ENCODE measurements at places on chromosomes 5 and 9. TPM values are rescaled to one million over a fixed set of nuclear protein-coding genes. Genes with fewer than 3 reads are reported as not detected.

Gene PPP3R2
- total RNA-seq, result not detected

- no peak for DNase-seq
These were observed 333.7 kb downstream of the ELAVL2 start for GRCh38 chr9:23492126-23493002.

Gene ARHGEF37
- 5.5 TPM for total RNA-seq

Gene MAP1B
- total RNA-seq, result 136 TPM

Gene UBAP1
- 42.4 TPM for total RNA-seq

- DNase-seq, result no peak
These were observed 52.0 kb upstream of the NTRK2 start for GRCh38 chr9:84617411-84618029.

DNA sequence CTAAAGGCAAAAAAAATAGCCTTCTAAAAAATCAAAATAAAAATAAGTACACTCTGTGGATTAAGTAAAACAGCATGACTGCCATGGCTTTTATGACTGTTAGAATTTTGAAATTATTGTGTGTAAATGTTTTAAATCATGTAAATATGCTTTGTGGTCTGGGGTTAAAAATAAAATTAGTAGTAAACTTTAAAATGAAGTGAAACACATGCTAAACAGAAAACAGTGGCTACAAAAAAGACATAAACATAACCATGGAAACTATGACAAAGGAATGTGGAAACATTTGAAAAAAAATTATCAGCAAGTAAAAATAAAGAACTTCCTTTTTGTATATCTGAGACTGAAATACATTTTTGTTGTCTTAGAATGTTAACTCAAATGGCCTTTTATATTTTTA, 134.5 kb upstream of the SPEF2 start:
- DNase-seq, result no peak

- no peak for DNase-seq
These were observed 396.1 kb upstream of the GRIA1 start for GRCh38 chr5:153094333-153094732.

Gene SOX30
- total RNA-seq, result not detected

DNA sequence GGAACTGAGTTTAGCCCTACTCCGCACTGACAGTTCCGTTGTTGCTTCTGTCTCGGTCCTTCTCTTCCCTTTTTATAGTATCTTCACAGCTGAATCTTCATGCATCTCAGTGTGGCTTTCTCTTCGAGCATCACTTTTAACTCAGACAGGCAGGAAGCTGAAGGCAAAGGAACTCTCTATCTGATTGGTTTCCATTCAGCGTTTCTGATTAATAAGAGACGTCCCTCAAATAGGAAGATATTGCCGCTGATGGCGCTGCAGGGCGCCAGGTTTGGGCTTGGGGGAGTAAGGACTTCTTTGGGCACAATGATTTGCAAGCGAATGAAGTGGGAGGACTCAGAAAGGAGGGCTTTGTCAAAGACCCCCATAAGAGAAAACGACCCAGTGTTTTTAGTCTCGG, at the start of gene CDH9:
Gene CDH9, minus strand, starts transcription at position 111 of the 400 bp plus-strand sequence. CDS start 50,253 bp downstream, outside the sequence.
- no peak for DNase-seq

Gene AK8
- 1.6 TPM for total RNA-seq

GRCh38 chr5:163756170-163756569, 250.8 kb downstream of the MAT2B start:
- DNase-seq, result no peak

- peak; percentile 7 for DNase-seq
These were observed 1466.0 kb upstream of the C9orf72 start for GRCh38 chr9:29039258-29039657.

DNA sequence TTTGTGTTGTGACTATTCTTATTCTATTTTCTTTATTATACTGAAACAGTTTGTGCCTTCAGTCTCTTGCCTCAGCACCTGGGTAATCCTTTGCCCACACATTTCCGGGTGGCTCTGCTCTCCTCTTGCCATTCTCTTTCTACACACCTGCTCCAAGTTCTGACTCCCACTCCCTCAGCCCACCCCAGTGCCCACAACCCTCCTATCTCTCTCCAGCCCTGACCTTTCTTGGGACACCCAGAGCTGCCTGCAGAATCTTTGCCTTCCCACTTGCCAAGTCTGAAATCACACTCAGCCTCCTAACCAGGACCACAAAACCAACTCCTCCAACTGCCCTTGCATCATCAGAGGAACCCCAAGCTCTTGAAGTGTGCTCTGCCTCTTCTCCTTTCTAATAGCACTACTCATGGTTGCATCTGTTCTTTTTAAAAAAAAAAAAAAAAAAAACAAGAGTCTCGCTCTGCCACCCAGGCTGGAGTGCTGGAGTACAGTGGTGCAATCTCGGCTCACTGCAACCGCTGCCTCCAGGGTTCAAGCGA, 4.1 kb downstream of the SWI5 start:
- no peak for DNase-seq

GRCh38 chr5:167050568-167051401, 1240.7 kb upstream of the WWC1 start:
- no peak for DNase-seq

Gene SLC1A1
- 6.1 TPM for total RNA-seq

DNA sequence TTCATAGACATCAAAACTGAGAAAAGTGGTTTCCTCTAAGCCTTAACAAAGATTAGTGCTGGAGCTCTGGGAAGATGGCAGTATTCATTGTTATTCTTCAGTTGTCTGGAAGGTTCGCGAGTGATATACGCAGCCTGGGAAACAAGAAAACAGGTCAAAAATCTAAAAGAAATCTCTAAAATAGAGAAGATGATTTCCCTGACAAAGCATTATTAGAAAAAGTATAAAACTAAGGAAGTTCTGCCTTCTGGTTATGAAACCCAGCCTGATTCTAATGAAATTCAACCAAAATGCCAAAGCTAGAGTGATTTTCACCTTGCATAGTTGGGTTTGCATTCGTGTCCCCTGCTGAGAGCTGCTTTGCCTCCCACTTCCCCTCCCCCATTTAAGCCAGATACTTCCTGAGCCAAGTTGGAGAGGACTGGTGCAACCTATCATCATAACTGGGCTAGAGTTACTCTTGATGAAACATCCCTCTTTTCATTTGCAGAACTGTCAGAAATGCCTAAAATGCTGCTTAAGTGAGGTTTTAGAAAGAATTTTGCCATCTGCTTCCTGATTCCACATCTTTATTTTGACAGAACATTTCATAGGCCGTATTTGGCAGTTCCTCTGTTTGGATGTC, 48.4 kb downstream of the NDFIP1 start:
- DNase-seq, result no peak

- DNase-seq, result no peak
These were observed 97.6 kb downstream of the PAX5 start for GRCh38 chr9:36936498-36936831.

DNA sequence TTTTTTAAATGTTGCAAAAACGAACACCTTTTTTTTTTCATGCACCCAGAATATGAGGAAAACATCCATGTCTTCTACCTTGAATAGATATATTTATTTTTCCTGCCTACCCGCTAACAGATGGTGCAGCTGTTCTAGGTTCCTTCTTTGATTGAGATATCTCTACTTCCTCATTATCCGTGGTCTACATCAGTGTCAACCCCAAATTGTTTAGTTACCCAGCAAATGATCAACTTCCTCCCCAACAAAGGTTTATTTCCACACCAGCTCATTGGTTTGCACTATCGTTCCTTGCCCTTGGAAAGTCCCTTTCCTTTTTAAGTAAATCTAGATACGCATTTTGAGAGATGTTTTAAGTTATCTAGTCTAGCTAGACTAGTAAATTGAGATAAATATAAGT, 166.4 kb downstream of the PRR16 start:
- no peak for DNase-seq

Gene SIT1
- total RNA-seq, result not detected

DNA sequence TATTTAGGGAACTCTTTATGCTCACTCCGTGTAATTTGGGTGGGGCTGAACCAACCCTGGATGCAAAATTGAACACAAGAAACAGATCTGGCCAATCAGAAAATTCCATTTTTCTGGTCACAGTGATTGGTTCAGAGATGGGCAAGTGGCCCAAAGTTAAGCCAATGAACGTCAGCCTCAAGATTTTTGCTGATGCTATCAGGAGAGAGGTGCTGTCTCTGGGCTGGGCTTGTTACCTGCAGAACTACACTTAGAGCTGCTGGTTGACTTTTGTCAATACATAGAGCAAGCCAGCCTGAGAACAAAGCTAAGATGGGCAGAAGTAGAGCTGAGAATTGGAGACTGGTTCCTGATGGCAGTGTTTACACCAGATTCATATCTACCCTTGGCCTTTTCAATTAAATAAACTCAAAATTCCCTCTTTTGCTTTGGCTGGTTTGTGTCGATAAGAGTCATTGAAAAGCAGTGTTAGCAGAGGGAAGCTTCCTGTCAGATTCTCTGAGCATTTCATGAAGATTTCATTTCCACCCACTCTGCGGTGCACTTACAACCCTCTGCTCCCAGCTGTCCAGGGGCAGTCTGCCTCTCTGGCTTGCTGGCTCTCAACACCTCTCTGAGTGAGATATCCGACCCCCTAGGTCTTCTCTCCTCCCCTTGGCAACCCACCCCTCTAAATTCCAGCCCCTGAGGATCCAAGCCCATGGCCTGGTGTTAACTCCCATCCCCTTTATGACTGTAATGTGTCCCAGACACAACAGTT, 64.5 kb upstream of the PPARGC1B start:
- no peak for DNase-seq

GRCh38 chr5:168073991-168074800, 217.2 kb upstream of the WWC1 start:
- DNase-seq, result no peak

Gene ACOT12
- not detected for total RNA-seq

DNA sequence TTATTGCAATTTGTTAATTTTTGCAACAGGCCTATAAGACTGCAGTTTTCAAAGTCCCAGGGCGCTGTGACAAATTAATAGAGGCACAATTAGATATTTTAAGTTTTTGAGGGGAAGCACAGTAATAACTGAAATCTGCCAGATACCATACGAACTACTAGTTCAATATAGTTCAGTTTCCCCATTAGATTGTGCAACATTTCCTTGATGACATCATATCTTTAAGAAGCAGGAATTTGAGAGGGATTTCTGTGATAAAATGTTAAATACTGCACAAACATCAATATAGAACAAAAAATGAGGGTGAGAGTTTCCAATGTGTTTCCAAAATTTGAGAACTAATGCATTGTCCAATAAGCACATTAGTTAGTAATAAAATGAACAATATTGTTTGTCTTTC, 56.7 kb upstream of the GRIN3A start:
- DNase-seq, result no peak

DNA sequence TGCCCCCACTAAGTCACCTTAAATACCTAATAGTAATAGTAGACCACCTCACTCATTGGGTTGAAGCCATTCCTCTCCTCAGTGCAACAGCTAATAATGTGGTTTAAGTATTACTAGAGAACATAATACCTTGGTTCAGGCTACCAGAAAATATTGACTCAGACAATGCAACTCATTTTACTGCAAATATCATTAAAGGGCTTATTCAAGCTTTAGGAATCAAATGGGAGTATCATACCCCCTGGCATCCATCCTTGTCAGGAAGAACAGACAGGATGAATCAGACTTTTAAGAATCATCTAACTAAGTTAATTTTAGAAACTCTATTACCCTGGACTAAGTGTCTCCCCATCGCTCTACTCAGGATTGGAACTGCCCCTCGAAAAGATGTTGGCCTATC, 6.8 kb upstream of the RNF180 start:
- DNase-seq, result no peak

- peak; percentile 89 for DNase-seq
These were observed 55.4 kb upstream of the RPL26L1 start for GRCh38 chr5:172903790-172904189.

Gene EPB41L4B
- 11.0 TPM for total RNA-seq

DNA sequence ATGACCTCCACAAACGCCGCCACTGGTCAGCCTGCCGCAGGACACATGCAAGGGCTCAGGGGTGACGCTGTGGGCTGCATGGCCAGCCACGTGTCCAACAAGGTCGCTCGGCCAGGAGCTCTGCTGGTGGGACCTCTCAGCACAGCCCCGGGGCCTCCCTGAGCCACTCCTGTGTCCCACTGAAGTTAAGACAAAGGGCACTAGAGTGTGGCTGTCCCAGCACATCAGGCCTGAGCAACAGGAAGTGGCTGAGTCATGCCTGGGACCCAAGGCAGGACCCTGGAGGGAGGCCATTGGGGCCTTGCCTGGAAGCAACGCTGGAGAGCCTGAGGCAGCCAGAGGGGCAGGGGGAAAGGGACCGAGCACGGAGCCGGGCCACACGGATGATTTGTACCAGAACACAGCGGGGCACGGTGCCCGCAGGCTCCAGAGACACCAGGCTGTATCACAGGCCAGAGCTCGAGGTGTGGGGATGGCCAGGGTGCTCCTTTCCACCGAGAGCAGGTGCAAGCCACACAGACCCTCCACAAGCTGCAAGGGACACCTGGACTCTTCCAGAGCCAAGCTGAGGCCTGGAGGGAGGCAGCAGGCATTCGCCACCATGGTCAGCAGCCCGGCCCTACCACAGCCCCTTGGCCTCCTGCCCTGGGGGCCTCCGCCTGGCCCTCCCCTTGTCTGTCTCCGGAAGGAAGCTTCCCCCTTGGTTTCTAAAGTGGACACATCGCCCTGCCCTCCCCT, 6.5 kb upstream of the TMEM210 start:
- DNase-seq, result no peak

All from kidney epithelial cell (primary cell).